SW480 (cell line): ENCODE measurements at places on chromosomes 1 and 21.

DNA sequence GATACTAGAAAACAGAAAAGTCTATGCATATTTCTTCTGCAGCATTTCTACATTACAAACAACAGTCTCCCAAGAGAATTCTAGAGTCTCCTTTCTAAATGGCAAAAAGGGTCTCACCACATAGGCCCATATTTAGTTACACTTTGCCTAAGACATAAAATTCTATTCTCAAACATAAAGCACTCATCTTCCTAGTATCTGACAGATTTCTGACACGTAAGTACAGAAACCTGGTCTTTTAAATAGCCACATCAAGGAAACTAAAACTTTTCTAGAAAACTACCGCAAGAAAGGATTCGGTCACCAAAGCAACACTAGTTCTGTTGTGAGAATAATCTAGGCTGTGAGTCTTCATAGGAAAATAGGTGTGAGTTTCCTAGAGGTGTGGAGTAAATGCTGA is 33.6 kb upstream of the CTSK start:
- DNase-seq: no peak

- DNase-seq: peak; percentile 73
Observed at GRCh38 chr1:36369061-36369861, 16.5 kb downstream of the STK40 start.

DNA sequence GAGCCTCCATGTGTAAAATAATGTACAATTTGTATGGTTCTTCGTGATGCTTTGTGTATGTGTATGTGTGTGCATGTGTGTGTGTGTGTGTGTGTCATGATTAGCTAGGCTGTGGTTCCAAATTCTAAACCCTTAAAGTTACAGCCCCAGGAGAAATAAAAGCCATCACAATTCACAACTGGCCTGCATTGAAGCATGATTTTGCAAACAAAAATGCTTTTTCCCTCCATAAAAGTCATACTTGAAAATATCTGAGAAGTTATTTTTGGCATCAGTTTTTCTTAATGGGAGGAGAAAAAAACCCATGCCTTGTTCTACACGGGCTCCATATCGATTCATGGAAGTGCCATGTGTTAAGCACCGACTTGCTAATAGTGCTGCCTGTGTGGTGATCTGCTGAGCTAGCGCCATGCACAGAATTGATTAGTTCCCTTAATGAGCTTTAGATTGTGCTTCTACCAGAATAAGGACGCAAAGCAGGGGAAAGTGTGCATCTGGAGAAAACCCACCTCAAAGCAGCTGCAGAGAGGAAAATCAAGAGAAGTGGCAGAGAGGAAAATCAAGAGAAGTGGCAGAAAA is 207.3 kb downstream of the DSCAM start:
- DNase-seq: no peak

- DNase-seq: no peak
Observed at GRCh38 chr1:29676496-29676895, 440.2 kb downstream of the PTPRU start.

DNA sequence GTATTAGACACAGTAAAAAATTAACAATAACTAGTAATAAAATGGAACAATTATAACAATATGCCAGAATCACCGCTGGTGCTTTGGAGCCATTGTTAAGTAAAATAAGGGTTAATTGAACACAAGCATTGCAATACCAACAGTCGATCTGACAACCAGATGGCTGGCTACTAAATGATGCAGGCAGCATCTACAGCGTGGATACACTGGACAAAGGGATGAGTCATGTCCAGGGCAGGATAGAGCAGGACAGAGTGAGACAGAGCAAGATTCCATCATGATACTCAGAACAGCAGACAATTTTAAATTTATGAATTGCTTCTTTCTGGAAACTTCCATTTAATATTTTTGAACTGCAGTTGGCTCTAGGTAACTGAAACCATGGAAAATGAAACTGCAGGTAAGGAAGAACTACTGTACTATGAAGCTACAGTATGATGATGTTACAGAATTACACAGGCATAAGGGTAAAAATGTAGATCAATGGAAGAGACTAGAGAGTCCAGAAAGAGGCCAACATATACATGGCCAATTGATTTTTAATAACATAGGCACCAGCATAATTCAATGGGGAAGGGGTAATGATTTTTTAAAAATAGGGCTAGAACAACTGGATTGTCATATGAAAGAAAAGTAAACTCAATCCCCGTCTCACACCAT is 168.7 kb downstream of the RRAGC start:
- DNase-seq: no peak
